ENCODE measurements at places on chromosomes 11 and 22.

DNA sequence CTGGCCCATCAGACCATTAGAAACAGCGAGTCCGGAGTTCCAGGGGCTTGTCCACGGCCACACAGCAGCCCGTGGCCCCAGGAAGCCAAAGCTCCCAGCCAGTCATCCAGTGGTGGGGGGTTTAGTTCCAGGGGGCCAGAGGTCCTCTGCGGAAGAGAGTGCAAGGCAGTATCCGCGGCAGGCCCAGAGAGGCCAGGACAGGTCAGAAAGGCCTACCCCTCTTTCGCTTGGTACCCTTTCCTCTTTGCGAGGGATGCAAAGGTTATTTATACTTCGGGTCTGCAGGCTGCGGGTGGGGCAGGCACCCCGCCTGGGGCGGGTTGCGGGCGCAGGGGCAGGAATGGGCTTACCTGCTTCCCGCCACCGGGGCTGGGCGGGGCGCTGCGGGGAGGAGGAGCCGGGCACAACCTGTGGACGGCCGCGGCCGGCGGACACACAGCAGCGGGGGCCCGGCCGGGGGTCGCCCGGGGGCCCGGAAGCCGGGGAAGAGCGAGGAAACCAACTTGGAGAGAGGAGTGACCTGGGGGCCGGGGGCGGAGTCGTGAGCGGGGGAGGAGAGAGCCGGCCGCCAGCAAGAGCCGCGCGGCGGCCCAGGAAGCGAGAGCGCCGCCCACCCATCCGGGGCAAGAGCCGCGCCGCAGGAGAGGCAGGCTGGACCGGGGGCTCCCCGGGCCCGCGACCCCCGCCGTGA, at the start of gene SH3BP1:
TSS of gene SH3BP1 (plus strand) at position 600 of the 691 bp plus-strand sequence. CDS start 119 bp downstream, outside the sequence.
- DNase-seq: no peak

DNA sequence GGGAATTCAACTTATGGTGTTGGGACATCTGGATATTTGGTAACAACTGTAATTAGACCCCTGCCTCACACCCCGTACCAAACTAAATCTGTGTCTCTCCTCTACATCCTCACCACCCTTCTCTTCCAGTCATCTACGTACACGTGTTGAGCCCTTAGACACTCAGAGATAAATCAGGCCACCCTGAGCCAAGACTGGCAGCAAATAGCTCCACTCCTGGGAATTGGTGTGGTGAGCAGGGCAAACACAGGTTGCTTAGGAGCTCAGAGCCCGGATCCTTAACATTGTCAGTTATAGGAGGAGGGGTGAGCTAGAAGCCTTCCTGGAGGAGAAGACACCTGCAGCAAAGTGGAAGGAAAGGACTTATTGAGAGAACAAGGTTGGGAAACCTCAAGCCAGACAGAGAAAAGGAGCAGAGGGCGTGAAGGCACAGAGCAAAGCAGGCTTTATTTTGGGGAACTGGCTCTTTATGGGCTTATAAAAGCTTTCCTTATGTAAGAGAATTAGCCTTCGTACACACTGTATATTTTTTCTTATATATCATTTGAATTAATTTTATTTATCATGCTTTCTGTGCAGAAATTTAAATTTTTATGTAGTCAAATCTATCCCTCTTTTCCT, 36.9 kb upstream of the KLHL35 start:
- DNase-seq: no peak

- no peak for DNase-seq
Observed at GRCh38 chr11:134528453-134528852, 116.4 kb upstream of the B3GAT1 start.

GRCh38 chr22:46854125-46854870, 91.8 kb downstream of the TBC1D22A start:
- no peak for DNase-seq

- DNase-seq: no peak
Observed at GRCh38 chr22:48209473-48210197, 1447.2 kb downstream of the TBC1D22A start.

DNA sequence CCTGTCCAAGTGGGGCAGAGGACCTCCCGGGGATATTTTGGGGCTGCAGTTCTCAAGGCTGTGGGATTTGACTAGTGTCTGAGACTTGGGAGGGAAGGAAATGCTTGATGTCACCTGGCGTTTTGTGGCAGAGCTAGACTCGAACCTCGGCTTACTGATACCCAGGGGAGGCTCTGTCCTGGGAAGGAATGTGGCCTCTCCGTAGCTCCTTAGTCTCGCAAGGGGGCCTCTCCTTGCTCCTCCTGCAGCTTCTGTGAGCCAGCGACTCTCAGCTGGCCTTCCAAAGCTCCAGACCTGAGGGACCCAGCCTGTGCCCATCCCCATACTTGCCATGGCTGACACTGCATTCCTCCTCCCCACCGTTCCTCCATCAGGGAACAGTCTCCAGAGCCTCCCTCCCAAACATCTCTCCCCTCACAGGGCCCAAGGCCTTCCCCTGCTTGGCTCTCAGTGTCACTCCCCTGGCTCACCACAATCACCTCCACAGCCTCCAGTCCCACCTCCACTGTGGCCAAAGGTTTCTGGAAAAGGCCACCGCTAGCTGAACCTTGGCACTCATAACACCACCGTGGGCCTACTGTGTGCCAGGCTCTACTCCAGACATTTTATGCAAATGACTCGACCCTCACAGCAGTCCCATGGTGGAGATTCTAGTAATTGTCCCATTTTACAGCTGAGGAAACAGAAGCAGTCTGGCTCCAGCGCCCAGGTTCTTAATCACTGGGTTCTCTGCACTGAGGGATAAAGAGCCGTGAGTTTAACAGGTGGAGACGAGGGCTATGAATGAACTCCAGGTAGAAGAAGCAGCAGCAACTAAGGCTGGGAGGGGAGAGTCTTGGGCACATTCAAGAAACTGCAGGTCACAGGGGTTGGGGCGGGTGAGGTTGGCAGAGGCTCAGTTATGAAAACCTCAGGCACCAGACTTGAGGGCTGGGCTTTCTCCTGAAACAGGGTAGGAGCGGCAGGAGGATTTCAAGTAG, 12.1 kb downstream of the P2RY2 start:
- DNase-seq: no peak

DNA sequence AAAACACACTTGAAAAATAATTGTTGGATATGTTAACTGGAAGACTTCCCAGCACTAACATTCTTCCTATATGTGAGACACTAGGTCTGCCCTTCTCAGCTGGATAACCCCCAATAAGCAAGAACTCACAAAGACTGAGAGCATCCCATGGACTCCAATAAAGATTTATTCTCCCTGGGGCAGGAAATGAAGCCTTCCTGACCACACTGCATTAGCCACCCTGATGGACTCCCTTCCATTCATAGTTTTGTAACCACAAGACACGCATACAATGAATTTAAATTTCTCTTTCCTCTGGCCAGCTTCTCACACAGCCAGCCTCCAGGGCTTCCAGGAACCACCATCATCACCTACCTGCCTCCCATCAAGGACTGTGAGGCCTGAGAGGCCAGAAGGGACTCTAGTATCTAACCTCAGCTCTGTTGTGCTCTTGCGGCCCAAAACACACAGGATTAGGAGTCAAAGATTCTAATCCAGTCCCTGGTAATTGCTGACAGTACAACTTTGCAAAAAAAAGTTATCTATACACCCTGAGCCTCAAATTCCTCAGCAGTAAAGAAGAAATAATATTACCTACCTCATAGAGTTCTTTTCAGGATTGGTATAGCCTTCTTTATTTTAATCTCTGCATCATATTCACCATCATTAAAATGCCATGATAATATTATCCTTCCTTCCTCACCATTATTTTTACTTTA, 45.6 kb upstream of the GDPD4 start:
- no peak for DNase-seq

- DNase-seq: no peak
Observed at GRCh38 chr11:64924910-64925284, 408 bp downstream of the PPP2R5B start.

- no peak for DNase-seq
Observed at GRCh38 chr11:45649544-45650165, 15.8 kb downstream of the CHST1 start.

GRCh38 chr22:45334068-45334467, 24.3 kb downstream of the FAM118A start:
- DNase-seq: no peak

DNA sequence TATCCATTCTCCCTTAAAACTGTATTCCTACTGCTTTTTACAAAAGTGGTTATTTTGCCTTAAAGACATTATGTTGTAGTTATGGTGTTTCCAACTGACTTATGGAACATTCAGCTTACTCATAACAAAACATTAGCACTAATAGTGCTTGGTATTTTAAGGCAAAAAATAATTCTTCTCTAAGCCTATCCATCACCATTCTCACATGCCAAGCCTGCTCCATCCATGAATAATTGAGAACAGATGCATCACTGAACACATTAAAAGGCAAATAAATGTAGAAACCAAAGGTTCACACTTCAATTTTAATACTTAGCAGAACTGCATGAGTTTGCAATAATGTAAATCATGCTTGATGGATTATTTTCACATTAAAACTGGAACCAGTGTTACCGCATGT, 42.3 kb upstream of the DDI1 start:
- DNase-seq: no peak

DNA sequence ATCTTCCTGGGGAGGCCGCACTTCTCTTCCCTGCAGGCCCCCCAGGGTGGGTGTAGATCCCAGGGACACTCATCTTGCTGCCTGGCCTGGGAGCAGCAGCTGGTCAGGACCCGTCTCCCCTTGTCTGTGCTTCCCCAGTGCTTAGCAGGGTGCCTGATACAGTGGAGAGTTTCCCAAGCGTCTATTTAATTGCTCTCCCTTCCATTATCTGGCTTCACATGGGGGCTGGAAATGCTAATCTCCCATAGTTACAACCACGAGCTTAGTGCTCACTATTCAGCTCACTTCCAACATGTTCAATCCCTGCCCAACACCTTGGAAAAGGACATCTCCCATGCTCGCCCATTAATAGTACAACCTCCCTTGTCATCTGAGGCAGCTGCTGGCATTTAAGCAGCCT, 100.5 kb downstream of the DSCAML1 start:
- DNase-seq: no peak

DNA sequence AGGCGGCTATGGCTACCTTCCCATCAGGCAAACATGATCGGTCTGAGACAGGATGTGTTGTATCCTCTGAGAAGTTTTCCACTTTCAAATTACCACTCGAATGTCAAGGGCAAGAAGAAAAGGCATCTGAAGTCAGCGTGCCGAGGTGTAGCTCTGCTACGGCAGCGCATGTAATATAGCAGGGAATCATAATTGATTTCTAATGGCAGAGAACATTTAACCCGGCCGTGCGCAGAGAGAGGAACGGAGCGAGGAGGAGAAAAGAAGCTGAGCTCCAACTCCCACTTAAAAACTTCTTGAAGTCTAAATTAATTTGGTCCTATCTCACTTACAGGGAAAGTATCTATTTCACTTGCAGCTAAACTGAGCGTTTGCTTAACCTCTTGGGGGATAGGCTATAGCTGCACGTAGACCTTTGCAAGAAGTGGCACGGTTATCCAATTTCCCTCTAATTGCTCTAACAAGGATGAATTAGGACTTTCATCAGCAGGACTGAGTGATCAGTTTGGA, 137.3 kb upstream of the KIRREL3 start:
- DNase-seq: no peak

DNA sequence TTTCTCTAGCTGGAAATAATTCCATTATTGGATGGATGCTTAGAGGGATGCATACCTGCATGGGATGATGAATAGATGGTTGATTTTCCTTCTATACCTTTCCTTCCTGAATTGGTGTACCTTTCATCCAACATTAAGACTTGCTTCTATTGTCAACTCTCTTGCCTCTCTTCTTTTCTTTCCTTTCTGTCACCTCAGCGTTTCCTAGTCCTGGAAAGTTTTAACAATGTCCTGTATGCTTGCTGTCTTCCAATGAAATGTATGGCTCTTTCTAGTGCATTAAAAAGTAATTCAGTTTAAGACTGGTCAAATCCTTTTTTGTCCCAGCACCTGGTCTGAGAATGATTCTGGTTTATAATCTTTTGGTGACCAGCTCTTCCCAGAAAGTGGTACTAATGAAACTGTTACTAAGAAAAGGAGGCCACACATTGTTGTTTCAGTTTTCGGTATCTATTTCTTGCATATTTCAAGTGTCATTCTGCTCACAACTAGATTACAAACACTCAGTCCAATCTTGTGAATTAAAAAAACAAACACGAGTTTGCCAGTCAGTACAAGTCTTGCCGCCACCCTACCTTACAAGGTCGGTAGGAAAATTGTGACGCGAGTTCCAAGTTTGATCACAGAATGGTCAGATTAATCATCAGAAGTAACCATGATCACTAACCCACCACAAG, 8.0 kb downstream of the POU2AF1 start:
- no peak for DNase-seq

DNA sequence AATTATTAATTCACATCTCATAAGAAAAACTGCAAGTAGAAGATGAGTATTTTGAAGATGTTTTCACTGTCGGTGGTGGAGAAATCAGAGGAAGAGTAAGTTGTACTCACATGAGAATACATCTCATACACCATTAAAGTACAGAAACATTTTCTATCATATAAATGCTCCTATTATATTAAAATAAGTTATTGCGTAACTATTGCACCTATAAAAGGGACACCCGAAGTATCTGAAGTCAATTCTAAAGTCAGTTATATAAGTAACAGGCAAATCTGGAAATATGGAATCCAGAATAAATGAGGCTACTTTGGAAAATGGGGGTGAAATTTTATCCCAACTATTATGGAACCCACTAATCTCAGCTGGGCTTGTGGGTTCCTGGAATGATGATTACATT, 103.3 kb downstream of the FAM76B start:
- DNase-seq: no peak

- no peak for DNase-seq
Observed at GRCh38 chr22:39367035-39367434, 17.2 kb downstream of the SYNGR1 start.

DNA sequence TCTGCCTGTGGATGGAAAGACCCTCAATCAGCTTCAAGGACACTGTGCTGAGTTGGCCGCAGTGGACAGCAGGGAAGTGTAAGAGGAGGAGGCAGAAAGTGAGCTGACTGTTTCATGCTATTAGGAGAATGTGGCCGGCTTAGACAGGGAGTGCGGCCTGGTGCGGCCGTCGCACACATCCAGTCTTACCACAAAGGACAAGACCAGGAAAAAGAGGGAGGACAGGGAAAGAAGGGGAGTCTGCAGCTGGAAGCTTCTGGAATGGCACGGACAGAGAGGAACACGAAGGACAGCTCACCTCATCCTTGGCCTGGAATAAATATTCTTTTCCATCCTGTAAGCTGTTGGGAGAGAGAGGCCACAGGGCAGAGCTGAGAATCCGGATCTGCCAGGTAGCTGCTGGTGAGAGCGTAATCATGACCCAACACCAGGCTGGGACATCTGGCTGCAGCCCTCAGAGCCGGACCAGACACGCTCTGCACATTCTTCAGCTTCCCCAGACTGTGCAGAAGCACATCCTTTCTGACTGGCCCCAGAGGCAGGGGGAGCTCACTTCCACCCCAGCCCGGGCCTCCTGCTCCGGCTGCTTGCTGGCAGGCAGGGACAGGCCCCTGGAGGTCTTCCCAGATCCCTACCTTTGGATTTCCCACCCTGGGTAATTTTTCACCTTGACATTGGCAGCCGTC, 8.6 kb upstream of the RBM4B start:
- no peak for DNase-seq

GRCh38 chr11:36684840-36685801, 87.1 kb upstream of the RAG2 start:
- no peak for DNase-seq

Data from hypothalamus (tissue), 51 donors.